ENCODE measurements at places on chromosomes 4 and X.

DNA sequence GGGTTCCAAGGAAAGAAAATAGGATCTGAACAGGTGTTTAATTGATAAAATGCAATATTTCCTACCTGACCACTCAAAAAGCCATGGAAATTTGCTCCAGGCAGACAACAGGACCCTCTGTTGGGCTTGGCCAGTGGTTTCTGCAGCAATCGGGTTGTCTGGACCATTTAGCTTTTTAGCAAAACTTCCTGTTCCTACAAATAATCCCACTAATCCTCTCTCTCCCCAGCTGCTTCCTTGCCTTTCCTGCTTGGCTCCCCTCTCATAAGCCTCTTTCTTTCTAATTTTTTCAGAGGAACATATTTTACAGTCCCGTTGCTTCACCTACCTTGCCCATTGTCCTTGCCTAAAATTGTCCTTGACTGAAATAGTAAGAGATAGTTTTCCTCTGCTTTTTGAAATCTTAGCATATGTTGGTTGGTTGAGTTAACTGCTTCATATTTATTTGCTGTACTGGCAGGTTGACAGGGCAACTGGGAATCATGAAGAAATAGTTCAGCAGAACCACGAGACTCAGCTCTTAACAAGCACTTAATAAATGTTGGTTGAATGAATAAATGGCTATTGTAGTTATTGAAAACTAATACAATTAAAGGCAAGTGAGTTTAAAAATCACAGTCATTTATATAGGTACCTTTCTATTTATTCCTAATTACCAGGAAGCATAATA, 259.8 kb downstream of the KCNIP4 start:
- no peak for DNase-seq

GRCh38 chr4:81469781-81470455, 1.8 kb downstream of the RASGEF1B start:
- no peak for DNase-seq

DNA sequence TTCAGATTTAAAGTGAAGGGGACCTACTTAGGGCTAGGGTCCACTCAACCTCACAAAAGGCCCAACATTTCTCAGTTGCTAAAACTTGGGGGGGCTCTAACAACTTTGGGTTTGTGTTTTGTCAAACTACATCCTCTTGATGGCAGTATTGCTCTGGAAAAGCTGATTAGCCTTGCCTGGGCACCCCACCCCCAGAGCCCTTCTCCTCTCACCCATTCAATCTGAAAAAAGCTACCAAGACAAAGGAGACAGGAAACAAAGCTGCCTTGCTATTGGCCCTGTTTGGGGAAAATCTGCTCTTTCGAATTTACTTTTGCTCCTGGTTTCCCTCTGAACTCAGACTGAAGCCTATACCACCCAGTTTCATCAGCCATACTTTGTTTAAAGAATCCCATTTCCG, 195.2 kb upstream of the STK26 start:
- no peak for DNase-seq

DNA sequence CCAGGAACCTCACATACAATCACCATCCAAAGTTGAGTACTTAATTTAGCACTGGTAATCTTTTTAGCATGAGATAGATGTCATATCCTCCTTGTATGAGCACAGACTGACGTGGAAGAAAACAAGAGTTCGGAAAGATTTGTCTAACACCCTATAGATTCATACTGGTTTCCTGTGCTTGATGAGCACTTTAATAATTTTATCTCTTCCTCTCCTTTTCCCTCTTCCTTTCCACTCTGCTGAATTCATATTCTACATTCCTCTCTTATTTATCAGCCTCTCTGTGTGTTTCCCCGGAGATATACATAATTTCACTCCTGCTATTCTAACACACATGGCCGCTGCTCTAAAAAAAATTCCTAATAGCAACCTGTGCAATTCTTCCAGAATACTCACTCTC, 273.9 kb downstream of the AFF2 start:
- no peak for DNase-seq

- DNase-seq, result no peak
These were observed 44.9 kb downstream of the CCNG2 start for GRCh38 chr4:77201857-77202256.

DNA sequence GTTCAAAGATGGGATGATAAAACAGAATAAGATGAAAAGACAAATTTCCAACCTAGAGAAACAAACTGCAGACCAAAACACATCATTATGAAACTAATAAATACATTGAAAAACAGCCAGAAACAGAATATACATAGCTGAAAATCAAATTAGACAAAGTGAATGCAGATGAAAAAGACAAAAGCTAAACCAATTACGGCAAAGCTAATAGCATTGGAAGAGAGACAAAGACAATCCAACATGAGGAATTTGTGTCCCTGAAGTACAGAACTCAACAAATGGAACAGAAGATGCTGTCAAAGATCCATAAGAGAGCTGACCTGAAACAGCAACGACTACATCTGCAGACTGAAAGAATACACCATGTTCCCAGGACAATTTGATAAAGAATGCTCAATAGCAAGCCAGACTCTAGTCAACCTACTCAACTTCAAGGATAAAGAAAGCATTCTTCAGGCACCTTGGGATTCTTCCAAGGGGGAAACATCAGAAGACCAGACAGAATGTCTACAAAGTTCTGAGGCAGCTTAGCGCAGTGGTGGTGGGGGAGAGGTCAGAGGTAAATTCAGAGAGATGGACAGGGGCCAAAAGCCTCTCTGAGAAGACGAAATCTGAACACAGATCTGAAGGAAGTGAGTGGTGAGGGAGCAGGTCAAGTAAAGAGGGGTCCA, 27.4 kb upstream of the IRAK1 start:
- DNase-seq, result no peak
